Non-pigmented ciliary epithelial cell (primary cell): ENCODE measurements at places on chromosomes 3 and 15.

DNA sequence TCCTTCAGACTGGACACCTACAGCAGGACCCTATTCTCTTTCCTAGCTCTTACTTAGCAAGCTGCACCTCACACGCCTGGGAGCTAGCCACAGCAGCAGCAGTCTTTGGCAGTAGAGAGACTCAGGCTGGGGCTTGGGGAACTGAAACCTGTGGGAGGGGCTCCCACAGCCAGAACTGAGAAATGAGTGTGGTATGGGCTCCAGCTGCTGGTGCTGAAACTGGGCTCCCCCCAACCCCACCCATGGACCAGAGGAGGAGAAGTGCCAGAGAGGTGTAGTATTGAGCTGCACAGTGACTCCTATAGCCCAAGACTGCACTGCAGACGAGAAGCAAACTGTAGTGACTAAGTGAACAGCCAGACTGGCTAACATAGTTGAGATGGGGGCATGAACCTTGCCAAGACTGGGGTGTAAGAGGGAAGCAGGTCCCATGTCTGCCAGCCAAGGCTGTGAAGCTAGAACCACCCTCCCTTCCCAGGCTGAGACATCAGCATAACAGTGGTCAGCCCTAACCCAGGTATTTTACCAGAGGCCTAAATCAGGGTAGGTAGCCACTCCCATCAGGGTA lies 62.5 kb downstream of the MYO5A start:
- DNase-seq, result no peak

- DNase-seq, result no peak
Measured at GRCh38 chr3:114155370-114155821, 23.5 kb downstream of the DRD3 start.

DNA sequence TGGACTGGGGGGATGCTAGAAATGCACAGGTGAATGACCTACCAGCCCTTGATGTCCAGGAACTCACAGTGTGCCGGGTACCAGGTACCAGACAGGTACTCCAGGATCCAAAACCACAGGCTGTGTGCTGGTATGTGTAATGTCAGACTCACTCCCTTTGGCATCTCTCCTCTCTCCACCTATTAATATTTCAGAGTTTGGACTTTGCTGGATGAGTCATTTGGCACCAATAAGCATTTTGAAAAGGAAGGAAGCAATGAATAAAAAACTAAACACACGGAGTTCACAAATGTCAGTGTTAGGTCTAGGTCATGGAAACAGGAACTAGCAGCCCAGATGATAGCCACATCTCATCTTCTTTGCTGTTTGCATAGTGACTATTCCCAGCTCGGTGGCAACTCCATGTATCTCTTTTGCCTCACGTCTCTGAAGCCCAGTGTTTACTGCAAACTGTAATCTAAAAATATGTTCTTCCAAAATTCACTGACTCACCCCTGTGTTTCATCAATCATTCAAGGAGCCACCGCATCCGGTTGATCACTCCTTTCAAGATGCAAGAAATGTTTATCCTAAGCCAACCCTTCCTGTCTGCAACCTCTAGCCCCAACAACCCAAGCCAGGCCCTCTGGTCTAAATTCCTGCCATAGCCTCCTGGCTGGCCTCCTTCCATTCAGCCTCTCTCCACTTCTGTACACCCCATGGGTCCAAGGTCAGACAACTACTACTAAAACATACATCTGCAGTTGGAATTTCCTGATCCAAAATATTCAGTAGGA lies 8.4 kb downstream of the ITGB5 start:
- DNase-seq, result peak; percentile 88

- DNase-seq, result no peak
Measured at GRCh38 chr3:52299879-52300611, 12.4 kb downstream of the GLYCTK start.

DNA sequence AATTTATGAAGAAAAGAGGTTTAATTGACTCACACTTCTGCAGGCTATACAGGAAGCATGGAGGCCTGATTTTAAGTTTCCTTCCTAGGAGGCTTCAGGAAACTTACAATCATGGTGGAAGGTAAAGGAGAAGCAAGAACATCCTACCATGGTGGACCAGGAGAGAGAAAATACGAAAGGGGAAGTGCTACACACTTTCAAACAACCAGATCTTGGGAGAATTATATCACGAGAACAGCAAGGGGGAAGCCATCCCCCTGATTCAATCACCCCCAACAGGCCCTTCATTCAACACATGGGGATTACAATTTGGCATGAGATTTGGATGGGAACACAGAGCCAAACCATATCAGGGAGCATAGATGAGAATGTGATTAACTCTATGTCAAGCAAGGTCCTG lies 121.0 kb downstream of the MTHFS start:
- no peak for DNase-seq

DNA sequence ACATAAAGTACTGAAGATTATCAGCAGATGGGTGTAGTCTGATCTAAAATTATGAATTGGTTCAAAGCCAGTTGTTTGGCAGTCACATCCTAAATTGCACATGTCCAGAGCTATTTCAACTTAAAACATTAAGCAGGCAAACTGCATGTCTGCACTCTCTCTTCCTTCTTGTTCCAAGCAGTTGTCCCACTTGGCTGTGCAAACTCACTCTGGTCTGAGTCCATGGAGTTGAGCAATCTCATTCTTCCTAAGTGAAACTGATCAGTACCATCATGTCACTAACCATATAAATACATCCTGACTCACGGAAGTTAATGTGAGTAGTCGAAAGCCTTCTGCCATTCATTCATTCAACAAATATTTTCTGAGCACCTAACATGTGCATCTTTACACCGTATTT lies 353.0 kb downstream of the ROBO1 start:
- DNase-seq, result peak; percentile 31

DNA sequence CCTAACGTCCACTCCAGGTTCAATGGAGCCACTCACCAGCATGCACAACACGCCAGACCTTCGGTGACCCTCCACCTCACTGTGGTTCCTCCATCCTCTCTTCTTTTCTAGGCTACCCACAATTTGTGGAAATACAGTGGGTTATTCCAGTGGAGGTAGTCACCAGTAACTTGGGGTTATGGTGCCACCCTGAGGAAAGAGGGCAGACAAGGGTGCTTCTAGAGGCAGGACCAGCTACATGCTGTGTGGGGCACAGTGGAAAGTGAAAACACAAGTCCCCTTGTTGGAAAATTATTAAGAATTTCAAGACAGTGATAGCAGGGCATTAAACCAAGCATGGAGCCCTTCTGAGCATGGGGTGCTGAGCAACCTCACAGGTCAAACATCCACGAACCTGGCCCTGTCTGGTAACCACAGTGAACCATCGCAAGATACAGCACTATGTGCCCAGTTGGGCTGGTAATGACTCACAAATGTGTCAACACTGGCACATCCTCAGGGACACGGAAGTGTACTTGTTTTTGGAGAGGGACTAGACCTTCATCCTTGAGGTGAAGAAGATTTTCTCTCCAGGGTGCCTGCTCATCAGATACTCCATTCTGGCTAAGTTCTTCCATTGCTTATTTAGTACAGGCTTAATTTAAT lies 166.7 kb downstream of the STT3B start:
- DNase-seq, result no peak

- no peak for DNase-seq
Measured at GRCh38 chr15:31811641-31812040, 218.7 kb upstream of the CHRNA7 start.

GRCh38 chr3:187447737-187448136 lies 79.6 kb downstream of the RTP4 start:
- DNase-seq, result no peak

DNA sequence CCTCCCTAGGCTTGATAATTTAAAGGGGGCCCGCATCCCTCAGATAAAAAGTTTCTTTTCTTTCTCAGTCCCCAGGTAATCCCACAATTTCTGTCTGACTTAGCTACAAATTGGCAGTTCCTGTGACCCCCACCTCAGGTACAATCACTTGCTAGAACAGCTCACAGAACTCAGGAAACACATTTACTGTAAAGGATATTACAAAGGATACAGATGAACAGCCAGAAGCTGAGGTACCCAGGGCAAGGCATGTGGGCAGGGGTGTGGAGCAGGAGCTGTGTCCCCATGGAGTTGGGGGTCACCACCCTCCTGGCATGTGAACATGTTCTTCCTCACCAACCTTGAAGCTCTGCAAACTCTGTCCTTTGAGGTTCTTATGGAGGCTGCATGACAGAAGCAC lies 73.8 kb downstream of the CMTM8 start:
- DNase-seq, result no peak

DNA sequence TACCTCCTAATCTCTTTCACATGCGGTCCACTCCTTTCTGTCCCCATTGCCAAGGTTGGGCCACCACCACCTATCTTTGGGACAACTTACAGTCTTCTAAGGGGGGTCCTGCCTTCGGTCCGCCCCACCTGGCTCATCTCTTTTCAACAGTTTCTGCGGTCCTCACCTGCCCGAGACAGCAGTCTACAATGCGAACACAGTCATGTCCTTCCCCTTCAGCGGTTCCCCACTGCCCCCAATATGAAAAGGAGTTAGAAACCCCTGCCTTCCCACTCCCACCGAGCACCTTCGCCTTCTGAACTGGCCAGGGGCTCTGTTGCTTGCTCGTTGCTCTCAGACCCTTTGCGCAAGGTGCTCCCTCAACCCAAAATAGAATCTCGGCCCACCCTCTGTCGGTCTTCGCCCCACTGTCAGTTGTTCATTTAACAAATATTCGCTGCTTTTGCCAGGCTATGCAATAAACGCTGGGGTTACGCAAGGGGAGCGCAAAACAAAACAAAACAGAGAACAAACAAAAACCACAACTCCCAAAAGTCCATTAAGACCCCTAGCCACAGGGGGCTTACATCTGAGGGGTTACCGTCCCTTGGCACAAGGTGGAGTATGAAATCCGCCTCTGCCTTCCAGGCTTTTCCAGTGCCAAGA lies 611 bp upstream of the FANCI start:
- DNase-seq, result no peak

DNA sequence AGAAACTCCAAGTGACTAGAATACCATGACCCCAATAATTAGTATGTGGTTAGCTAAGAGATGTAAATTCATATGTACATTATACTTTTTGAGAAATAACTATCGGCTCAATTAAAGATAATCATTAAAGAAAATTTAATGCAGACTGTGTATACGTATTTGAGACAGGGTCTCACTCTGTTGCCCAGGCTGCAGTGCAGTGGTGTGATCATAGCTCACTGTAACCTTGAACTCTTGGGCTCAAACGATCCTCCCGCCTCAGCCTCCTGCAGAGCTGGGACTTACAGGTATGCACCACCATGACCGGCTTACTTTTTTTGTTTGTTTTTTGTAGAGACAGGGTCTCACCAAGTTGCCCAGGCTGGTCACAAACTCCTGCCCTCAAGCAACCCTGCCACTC lies 8.7 kb upstream of the CSTA start:
- DNase-seq, result no peak

DNA sequence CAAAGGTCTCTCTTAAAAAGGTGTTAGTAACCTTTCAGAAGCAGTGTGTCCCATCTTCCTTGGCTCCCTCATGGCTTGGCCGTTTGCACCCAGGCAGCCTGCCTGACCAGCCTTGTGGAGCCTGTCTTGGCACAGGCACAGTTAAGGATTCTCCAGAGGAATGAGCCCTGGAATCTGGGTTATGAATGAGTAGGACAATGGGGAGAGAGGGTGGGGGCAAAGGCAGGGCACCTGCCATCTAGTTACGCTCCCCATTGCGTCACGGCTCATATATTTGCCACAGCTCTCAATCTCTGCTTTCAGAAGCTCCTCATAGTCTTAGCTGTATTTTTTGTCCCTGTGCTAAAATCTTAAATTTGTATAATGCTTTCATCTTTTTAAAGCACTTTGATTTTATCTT lies 50.6 kb downstream of the WDR76 start:
- DNase-seq, result no peak

- DNase-seq, result no peak
Measured at GRCh38 chr3:6799264-6799915, 61.5 kb upstream of the GRM7 start.

- no peak for DNase-seq
Measured at GRCh38 chr3:146865175-146865755, 260.1 kb upstream of the PLSCR5 start.

- no peak for DNase-seq
Measured at GRCh38 chr3:121667333-121667732, 6.6 kb upstream of the HCLS1 start.

DNA sequence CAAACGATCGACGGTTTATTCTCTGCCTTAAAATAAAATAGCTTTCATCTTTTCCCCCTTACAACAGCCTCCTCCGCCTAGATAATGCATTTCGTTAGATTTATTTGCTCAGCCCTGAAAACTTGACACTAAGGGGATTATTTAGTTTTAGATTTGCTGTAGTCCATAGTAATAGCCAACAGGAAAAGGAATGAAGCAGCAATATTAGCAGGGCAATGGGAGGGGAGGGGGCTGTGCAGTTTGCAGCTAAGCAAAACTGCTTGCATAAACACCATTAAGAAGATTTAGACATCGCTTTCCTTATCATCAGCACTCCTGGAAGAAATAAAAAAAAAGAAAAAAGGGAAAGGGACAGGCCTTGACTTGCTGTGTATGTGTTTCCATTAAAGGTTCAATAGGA lies 286.5 kb upstream of the SOX14 start:
- DNase-seq, result no peak

- DNase-seq, result no peak
Measured at GRCh38 chr15:72463702-72464101, 10.4 kb upstream of the ARIH1 start.

- no peak for DNase-seq
Measured at GRCh38 chr3:177571271-177571943, 374.1 kb upstream of the TBL1XR1 start.

DNA sequence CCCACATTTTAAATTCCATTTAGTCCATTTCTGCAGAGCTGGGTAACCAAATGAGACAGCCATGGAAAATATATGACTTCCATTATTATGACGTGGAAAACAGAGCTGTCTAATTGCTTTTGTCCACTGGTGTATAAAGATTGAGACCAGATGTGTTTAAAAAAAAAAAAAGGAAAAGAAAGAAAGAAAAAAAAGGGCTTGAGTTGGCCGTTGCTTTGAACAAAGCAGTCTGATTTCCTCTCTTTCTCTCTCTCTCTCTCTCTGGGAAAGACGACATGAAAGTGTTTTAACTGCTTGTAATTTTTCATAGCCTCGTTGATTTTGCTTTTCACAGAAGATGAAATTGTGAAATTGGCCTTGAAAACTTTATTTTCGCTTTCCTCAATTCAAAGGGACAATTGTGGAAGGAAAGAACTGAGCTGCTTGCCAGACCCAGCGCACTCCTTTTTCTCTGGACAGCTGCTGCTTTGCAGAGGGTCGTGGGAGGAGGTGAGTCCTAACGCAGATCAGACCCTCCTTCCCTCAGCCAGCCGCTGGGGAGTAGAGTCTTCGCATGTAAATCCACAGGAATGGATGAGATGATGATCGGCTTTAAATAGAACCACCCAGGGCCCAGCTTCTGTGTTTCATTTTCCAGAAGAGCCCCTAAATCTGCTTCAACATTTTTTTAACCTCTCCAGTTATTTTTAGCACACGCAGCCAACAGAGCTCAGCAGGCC lies 42.8 kb upstream of the UBE2E1 start:
- no peak for DNase-seq

- no peak for DNase-seq
Measured at GRCh38 chr3:156160647-156161046, 40.3 kb downstream of the KCNAB1 start.
